G401 (cell line): ENCODE measurements at places on chromosomes 2 and 18.

DNA sequence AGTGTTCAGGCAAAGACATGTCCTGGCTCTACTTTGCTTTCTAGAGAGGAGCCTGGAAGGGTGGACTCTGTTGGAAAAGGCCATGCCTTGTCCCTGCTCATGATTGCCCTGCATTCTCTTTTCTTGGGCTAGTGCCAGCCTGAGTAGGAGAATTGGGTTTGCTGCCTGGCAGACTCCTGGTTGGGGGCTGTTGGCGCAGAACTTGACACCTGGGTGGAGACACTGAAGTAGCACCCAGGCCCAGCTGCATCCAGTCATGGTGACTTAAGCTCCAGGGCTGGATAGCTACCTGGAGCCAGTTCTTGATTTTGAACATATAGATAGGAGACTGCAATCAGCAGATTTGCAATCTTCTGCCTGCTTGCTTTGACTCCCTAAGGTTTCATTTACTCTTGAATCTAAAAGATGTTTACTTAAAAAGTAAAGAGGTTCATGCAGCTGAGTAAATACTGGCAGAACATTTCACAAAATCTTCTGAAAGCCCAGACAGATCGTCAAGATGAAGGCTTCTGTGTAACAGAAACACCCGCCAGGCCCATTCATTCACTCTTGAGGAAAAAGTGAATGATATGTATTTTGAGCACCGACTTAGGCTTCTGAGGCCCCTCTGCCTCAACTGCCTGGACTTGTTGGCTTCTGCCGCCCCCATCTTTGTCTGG, 38.0 kb upstream of the YWHAQ start:
- DNase-seq = no peak

DNA sequence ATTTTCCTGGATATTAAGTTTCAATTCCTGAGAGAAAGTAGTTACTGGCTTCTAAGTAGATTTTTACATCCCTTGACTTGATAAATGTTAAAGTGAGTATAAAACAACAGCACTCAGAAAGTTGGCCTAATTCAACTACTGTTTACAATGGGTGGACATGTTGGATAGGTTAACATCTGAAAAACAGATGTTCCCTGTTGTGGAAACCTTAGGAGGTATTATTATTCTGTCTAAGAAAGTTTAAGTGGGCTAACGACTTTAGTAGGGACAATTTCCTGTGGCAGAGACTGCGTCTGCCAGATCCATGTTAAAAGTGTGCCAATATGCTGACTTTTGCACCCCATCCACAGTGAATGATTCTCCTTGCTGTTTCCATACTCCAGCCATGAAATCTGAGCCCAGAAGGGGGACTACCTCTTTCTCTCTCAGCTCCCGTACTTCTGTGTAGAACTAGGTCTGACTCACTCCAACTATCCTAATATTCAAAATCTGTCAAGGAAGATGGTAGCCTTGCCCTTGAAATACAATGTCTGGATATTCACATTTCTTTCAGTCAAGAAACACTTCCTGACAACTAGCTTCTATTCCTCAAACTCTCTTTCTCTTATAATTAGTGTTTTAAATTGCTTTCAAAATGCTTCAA, 327.5 kb upstream of the HNRNPA3 start:
- DNase-seq = no peak

DNA sequence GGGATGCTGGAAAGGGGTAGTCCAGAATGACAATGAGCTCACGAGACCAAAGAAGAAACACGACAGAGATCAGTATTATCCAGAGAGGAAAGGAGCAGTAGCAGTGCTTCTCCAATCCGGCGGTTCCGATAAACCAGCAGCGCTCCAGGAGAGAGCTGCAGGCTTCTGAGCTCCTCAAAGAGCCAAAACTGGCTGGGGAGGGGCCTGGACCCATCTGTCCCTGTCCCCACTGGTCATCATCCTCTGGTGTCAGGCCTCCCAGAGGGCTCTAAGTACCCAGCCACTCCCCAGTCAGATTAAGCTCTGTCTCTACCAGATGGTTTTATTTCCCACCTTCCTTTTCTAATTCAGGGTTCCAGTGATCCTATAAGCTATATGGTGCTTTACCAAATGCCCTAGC, 23.2 kb downstream of the DNAJC27 start:
- peak; percentile 41 for DNase-seq

GRCh38 chr2:71702971-71703898, 249.9 kb downstream of the DYSF start:
- no peak for DNase-seq

DNA sequence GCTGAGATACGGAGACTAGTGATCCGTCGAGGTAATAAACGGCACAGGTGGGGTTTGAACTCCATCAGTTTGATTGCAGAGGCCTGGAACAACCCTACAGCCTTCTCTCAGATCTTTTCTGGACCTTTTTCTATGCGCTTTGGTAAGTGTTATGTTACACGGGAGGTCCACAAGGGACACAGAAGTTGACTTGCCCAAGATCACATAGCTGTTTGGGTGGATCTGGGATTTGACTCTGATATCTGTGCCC, 1.1 kb upstream of the DNPEP start:
- DNase-seq = no peak

GRCh38 chr18:43720041-43720440, 442.8 kb upstream of the SYT4 start:
- no peak for DNase-seq

DNA sequence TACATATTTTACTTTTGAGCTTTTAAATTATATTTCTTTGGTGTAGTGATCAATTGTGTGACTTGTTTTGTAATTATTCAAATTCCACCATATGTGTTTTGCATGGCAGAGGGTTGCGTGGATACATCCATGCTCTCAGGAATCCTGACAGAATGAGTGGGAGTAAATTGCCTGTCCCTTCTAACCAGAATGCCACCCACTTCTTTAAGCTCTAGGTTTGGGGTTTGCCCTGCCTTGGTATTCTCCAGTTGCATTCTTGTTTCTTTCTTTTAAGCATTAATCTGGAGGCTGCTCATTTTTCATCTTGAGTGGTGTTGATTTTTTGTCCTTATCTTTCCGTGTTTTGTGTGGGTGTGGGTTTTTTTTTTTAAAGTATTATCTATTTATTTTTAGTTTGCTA, 360.0 kb downstream of the PTPRM start:
- DNase-seq = no peak

GRCh38 chr2:231186325-231186724, 12.1 kb upstream of the ARMC9 start:
- no peak for DNase-seq

- DNase-seq = peak; percentile 70
Measured at GRCh38 chr2:96251721-96252292, 14.0 kb downstream of the TMEM127 start.

DNA sequence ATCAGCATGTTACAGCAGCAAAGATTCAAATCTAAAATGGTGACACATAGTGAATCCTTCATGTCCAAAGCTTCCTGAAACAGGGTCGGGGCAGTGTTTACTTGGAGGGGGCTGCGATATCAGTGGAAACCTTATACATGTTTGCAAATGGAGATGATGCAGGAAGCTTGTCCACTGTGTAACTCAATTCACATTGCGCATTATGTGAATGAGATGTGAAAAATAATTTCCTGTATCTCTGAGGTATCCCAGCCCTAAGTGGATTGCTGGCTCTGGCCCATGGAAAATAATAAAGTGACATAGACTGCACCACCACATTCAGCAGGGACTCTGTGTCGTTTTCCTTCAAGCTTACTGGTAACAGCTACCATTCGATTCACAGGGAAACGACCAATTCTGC, 505.5 kb downstream of the GALR1 start:
- DNase-seq = no peak

GRCh38 chr2:79359419-79359818, 153.4 kb upstream of the CTNNA2 start:
- DNase-seq = no peak

DNA sequence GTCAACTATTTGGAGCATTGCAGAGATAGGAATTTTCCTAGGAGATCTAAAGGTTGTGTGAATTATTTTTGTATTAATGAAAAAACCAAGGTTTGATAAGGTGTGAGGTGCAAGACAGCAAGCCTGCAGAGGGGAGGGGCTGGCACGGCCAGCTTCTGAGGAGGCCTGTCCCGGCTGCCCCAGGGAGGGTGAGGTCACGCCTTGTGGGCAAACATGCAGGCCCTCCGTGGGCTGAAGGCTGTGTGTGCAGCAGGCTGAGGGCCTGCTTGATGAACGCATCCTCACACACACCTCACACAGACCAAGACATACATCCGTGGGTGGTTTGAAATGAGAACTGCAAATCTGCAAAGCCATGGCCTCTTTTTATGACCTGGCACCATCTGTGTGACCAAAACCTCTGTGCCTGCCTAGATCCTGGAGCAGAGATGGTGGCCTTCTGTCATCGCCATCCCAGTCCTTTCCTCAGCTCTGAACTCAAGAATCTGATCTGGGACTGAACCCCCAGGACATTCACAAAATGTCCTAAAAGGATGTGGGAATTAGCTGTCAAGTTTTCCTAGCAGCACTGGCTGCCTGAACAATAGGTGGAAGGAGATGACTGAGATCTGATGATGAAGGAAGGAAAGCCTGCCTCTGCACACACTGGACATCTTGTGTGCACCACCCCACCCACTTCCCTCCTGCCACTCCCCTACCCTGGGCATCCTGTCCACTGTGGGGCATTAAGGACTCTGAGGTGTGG, 102.4 kb upstream of the MGAT4A start:
- no peak for DNase-seq

GRCh38 chr2:3411103-3411502, 31.6 kb downstream of the TRAPPC12 start:
- DNase-seq = no peak

GRCh38 chr2:201144101-201145051, 28.4 kb downstream of the CFLAR start:
- no peak for DNase-seq

DNA sequence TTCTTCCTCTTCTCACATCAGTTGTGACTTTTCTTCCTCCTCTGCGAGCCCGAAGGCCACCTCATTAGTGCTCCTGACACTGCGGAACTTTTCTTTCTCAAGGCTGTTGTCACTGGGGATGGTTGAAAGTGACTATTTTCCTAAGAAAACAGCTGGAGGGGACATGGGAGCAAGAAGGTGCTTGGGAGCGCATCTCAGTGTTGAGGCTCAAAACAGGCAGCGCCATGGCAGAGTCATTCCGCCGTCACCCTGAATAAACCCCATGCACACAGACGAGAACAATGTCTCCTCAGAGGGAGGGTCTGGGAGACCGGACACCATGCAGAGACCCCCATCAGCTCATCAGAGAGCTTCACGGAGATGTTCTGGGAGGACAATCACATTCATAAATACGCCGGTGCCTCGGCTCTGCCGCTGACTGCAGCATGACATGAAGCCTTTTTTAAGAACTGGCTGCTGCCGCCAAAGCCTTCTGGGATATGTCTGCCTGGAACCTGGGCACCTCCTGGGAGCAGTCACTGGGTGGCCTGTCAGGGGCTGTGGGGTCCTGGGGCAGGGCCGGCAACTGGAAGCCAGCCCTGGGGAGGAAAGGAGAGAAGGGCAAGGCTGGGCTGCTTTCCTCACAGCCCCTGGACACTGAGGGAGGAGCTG, 19.2 kb downstream of the ATOH8 start:
- DNase-seq = peak; percentile 29

GRCh38 chr2:165529130-165529529, 59.6 kb downstream of the CSRNP3 start:
- no peak for DNase-seq

- DNase-seq = no peak
Measured at GRCh38 chr18:60277855-60278480, 94.6 kb downstream of the MC4R start.

DNA sequence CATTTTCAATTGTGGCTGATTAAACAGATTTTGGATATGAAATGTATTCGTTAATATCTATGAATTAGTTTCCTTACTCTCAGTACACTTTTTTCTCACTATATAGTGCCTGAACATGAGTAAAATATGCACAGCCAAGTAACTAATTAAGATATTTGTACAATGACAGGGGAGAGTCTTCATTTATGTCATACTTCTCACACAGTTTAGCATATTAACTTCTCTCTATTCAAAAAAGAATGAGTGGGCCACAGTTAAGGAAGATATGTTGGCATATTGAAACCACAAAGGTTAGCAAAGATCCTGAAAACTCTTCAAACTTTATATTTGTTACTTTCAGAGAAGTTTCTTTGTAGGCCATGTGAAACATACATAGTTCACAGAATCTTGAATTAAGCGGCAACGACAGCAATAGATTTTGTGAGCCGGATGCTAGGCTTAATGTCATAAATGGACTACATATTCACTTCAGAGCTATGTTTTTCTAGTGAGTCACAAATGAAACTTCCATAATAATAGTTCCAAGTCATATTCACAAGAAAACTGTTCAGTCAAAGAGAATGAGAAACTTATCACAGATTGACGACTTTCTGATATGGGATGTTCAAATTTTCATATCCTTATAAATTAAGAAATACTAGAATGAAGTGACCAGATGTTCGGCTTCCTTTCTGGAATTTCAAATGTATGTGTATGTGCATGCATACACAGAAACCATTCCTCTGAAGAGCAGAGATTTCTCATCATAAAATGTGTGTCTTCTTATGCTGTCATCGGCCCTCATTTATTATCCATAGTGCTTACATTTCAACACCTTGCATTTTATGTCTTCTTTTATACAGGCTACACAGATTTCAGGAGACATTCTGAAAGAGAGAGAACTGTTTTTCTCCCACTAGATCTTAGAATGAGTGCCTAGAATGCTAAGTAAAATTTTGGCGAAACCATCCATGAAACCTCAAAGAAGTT, 584.0 kb downstream of the SATB2 start:
- no peak for DNase-seq

GRCh38 chr2:204434660-204435462, 110.4 kb upstream of the PARD3B start:
- no peak for DNase-seq

- DNase-seq = no peak
Measured at GRCh38 chr2:119064567-119064966, 94.0 kb downstream of the C1QL2 start.

GRCh38 chr2:215635071-215635787, 199.4 kb upstream of the FN1 start:
- no peak for DNase-seq

DNA sequence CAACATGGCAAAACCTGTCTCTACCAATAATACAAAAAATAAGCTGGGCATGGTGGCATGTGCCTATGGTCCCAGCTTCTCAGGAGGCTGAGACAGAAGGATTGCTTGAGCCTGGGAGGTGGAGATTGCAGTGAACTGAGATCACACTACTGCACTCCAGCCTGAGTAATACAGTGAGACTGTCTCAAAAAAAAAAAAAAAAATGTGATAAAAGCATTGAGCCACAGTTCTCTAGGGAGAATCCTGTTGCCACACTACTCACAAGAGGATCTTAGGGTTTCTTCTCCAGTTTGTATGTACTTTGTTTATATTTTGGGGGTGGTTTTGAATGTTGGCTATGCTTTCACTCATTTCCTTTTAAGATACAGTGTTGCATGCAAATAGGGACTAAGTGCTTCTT, 62.0 kb downstream of the TMEM185B start:
- no peak for DNase-seq

GRCh38 chr18:71221405-71221804, 932.6 kb downstream of the SOCS6 start:
- no peak for DNase-seq

- no peak for DNase-seq
Measured at GRCh38 chr2:82789851-82790205, 1669.3 kb downstream of the SUCLG1 start.

GRCh38 chr18:70288851-70289328, at the start of gene SOCS6:
TSS of gene SOCS6 (plus strand) at chr18:70289045. CDS start at chr18:70324669, 35,624 bp downstream.
- peak; percentile 54 for DNase-seq
